GM23248 (cell line): ENCODE measurements at places on chromosomes 16 and 17. TPM values are rescaled to one million over a fixed set of nuclear protein-coding genes. Genes with fewer than 3 reads are reported as not detected.

Gene IL17C
- not detected in 2 replicates for total RNA-seq

Gene SMTNL2
- not detected in 2 replicates for total RNA-seq

Gene HS3ST6
- total RNA-seq, result not detected in 2 replicates

Gene FBXW10
- total RNA-seq, result 0.11 and 0.25 TPM in 2 replicates

Gene CDC42EP4
- total RNA-seq, result 30.6 and 34.6 TPM in 2 replicates

Gene OR2C1
- total RNA-seq, result 0.51 TPM in 1 of 2 replicates, not detected in the other

Gene CD300H
- total RNA-seq, result not detected in 2 replicates

Gene MAP2K6
- under 0.01 and 0.11 TPM in 2 replicates for total RNA-seq
